ENCODE measurements at places on chromosomes 6 and 20. TPM values are rescaled to one million over a fixed set of nuclear protein-coding genes. Genes with fewer than 3 reads are reported as not detected.

DNA sequence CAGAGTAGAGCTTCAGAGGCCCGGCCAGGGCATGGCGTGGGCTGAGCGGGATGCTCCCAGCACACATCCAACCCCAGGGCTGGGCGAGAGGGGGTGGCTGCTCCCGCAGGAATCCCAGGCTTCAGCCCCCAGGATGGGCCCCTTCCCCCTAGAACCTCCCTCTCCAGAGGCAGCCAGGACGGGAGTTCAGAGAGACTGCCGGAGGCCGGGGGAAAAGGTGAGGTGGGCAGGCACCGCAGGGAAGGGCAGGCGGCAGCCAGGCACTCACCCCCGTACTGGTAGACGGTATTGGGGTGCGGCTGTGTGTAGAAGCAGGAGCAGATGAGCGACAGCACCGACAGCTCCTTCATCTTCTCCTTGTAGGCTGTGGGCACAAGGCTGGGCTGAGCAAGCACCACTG, 9.3 kb downstream of the STMN3 start:
- DNase-seq: no peak

- DNase-seq: no peak
Measured at GRCh38 chr6:111211411-111212030, 124.2 kb downstream of the SLC16A10 start.

- no peak for DNase-seq
Measured at GRCh38 chr20:57251344-57251743, 15.1 kb downstream of the BMP7 start.

NXT1 gene
- total RNA-seq: 55.1 TPM

DNA sequence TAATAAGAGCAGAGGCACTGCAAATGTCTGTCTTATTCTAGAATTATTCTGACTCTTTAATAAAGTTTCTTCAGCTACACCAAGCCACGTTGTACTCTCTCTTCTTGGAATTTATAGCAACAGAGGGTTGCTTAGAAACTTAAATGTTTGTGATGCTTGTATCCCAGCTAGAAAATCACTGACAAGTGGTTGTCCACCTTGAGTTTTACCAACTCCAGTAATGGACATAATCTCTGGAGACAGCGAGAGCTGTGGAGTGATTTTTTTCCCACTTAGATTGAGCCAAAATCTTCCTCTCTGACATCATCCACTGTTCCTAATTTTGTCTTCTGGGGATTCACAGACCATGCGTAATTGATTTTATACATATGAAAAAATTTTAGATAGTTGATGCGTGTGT, 8.0 kb downstream of the ECT2L start:
- DNase-seq: no peak

DNA sequence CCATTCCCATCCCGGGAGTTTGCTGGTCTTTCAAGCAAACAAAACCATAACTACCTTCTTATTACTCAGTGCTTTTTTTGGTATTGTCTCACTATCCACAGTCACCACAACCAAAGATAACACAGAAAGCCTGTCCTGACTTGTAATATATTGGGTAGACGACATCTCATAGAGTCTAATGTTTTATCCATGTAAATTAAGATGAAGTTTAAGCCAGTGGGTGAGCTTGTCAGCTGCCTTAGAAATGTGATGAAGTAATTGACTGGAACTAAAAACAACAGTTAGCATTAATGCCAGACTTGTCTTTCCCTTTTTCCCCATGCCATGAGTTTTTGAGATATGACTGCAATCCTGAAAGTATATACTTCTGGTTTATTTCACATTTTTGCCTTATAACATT, 282.7 kb upstream of the PRDM1 start:
- DNase-seq: no peak

- no peak for DNase-seq
Measured at GRCh38 chr6:166471797-166472260, 89.1 kb upstream of the MPC1 start.

DNA sequence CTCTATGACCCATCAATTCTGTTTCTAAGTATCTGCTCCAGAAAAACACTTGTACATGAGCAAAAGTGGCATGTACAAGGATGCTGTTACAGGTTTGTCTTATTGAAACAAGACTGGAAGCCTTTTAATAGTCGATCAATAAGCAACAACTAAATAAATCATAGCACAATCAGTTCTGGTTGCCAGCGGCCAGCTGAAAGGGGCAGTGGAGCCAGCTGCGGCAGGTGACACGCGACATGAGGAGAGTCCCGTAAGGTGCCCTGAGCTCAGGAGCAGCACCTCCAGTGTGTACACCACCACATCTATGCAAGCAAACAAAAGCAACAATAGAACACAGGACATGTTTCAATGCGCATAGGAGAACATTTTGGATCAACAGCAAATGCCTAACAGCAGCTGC, 20.7 kb upstream of the NNAT start:
- no peak for DNase-seq

DNA sequence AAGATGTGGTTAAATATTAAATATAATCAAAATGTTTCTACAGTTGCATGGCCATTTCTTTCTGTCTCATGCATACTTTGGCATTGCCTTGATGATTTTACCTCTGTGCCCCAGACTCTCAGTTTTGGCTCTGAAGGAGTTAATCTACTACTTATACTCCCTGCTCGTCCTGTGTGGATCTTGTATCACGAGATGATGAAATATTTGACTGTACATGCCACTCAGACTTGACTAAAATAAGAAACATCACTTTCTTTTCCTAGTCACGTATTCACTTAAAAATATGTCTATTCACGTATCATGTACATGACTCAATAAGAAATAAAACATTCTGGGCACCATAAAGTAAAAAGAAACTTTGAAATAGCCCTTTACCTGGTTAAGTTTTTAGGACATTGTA, 397.7 kb downstream of the RFPL4B start:
- no peak for DNase-seq

DNA sequence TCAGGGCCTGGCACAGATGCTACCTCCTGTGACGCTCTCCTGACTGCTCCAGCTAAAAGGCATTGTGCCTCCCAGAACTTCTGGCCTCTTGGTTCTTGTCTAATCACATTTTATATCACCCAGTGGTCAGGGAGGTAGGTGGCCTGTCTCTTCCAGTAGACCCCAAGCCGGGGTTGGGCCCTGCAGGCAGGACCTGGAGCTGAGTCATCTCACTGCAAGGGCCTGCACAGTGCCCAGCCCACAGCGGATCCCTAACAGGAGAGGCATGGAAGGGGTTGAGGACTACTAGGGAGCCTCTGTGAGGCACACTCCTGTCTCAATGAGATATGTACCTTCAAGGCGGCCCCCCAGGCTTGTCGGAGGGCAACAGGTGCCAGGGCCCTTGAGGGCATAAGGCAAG, 6.4 kb downstream of the LEMD2 start:
- DNase-seq: no peak

CFAP206 gene
- total RNA-seq: not detected

ZSCAN31 gene
- total RNA-seq: 26.2 TPM

DNA sequence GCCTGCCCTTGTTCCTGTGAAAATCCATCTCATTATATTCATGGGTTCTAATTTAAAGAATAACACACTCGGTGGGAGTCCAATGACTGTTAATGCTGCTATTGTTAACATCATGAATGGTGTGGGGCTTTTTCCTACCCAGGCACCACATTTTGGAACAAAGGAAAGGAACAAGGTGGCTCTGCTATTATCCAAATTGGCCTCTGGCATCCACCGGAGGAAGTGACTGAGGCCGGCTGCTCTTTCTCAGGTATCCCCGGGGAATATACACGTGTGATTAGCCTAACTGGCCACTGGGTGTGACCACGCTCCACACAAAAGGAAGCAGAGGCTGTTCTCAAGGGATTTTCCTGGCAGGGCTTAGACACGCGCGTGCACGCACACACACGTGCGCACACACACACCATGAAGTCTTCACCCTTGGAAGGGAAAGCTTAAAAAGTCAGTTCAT, 601.2 kb upstream of the ARID1B start:
- DNase-seq: no peak

DNA sequence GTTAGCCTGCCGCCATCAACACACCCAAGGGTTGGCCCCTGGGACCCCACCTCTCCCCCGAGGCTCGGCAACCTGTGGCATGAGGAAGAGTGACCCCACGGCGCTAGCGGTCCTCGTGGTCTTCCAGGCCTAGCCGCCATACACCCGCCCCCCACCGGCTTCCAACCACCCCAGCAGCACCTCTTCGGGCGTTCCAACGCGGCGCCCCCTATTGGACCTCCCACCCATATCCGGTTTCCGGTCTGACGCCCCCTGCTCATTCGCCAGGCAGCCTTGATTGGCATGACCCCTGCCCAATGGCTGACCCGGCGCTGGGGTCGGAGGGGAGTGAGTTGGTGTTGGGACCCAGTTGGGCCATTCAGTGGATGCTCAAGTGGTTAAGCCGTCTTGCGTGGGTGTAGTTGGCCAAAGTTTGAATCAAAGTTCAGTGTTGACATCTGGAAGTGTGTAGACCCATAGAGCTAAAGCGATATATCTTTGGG, at the start of gene GNAS-AS1:
Gene GNAS-AS1 (minus strand): TSS at position 210 of the 482 bp plus-strand sequence.
- peak; percentile 89 for DNase-seq

GRCh38 chr6:150531957-150532356, 67.7 kb upstream of the PLEKHG1 start:
- DNase-seq: no peak

CYP24A1 gene
- total RNA-seq: not detected

- DNase-seq: no peak
Measured at GRCh38 chr6:30960907-30961673, 20.3 kb downstream of the MUCL3 start.
